ENCODE measurements at places on chromosomes 2 and 18.

DNA sequence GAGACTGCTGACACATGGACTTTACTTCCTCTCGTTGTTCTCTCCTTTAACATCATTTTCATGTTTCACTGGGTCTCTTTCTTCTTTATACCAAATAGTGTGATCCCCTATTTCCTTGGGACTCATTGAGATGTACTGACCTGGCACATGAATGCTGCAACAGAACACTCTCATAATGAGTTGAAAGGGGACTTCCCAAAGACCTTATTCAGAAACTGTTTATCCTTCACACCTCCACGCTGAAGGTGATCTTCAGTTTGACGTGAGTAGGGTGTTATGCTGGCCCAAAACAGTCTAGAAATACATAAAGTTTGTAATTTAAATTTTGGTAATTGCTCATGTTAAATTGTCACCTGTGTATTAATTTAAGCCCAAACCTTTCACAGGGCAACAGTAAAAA is 1096.8 kb upstream of the GYPC start:
- no peak for DNase-seq

DNA sequence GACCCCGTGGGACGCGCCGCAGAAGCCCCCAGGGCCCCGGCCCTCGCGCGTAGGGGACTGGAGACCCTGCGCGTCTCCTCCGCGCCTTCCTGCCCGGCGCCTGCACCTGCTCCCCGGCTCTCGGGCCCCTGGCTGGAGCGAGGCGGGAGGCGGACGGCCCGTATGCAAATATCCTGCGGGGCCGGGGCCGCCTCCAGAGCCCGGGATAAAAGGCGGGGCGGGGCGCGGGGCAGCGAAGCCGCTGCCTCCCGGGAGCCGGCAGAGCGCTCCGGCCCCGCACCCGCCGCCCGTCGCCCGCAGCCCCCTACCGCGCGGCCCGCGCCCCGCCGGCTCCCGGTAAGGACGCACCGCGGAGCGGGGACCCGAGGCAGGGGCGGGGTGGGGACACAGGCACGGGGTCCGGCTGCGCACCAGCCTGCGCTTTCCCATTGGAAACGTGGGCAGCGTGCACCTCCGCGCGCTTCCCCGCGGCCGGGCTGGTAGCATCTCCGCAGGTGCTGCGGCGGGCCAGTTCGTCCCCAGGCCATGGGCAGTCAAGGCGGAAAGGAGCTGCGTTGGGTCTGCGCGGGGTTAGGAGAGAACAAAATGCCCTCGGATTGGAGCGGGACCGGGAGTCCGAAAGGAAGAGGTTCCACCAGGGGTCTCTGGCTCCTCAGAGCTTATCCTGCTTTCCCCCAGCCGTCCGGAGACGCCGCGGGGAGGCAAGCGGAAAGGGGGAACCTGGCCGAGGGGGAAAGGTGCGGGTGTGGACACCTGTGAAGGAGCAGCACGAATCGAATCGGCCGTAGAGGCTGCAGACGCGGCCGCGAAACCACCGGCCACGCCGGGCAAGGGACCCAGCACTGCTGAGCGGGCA is at the start of gene ATP6V1C2:
ATP6V1C2 (plus strand) TSS at position 235 of the 856 bp plus-strand sequence. CDS start 1,220 bp downstream, outside the sequence.
- no peak for DNase-seq

GRCh38 chr18:58862851-58863538 is 1.7 kb upstream of the ZNF532 start:
- peak; percentile 8 for DNase-seq

DNA sequence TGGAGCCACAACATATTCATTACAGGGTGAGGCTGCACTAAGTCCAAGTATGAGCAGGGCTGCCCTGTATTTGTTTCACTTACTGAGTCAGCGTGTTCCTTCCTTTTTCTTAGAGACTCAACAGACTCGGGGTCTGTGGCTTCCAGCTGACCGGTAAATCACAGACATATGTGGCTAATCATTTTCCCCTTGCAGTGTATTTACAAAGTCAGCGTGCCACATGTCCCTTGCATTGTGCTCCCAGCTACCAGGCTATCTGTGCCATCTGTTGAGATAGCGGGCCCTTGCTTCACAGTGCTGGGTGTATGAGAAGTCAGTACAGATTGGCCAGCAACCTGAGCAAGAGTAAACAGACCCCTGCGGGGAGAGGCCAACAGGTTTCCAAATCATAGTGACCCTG is 254.3 kb downstream of the LRRTM1 start:
- no peak for DNase-seq

DNA sequence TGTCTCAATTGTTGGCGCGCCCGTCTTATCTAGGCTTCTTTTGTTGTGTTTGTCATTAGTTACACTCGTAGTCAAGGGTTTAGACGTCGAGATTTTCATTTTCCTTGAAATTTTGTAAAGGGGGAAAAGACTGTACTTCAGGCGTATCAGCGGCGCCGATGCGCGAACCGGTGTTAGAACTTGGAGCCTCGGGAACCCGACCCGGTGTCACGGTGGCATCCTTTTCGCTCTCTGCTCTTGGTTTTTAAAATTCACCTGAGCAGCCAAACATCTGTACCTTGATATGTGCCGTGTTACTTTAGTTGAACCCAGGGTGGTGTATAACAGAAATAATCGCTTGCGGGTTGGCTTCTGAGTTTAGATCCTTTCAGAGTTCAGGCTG is 643 bp downstream of the RMC1 start:
- DNase-seq, result no peak

DNA sequence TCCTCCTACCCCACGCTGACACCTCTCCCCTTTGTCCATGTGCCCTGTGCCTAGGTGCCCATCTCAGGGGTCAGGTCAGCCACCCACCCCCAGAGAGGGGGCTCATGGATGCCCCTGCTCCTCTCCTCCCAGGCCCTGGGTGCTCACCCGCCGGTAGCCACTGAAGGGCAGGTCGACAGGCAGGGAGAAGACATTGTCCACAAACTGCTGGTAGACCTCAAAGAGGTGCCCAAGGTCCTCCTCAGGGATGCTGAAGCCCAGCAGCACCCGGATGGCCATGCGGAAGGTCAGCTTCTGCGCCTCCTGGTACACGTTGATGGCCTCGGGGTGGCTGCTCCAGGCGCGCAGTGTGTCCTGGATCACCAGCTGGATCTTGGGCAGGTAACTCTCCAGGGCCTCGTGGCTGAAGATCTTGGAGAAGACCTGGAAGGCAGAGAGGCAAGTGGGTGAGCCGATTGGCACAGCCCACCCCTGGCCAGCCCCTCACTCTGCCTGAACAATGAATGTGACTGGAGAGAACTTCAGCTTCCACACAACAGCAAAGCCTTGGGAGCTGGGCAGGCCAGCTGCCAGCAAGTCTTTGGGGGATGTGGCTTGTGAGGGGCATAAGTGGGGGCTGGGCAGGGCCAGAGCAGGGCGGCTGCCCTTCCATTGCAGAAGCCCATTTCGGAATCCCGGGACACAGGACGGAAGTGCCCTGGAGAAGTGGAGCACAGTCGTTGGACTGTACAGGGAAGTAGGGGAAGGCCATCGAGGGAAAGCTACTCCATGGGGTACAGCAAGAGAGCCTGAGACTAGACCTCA is 12.5 kb downstream of the CYP26B1 start:
- no peak for DNase-seq

GRCh38 chr2:7203056-7203467 is 285.9 kb downstream of the RNF144A start:
- DNase-seq, result peak; percentile 46

DNA sequence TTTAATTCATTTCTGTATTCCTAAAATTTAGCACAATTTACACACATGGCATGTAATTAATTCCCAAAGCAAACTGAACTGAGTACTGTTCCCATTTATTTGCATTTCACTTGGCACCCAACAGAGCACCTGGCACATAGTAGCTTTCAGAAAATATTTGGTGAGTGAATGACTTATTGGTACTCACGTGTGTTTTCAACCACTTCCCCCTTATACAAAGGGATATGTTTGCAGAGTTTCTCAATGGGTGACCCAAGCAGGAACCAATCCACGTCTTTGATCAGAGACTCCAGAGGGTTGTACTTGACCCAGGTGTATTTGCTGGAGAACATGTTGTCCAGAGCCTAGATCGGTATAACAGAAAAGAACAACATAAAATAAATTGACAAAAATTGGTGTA is 6.6 kb downstream of the GKN2 start:
- DNase-seq, result no peak

GRCh38 chr2:120558847-120559246 is 176.8 kb upstream of the GLI2 start:
- no peak for DNase-seq

GRCh38 chr18:63241317-63241712 is 78.3 kb downstream of the BCL2 start:
- DNase-seq, result no peak

- no peak for DNase-seq
These were observed 107.1 kb downstream of the NFATC1 start for GRCh38 chr18:79502782-79503181.

- DNase-seq, result no peak
These were observed 13.0 kb downstream of the L3MBTL4 start for GRCh38 chr18:6401687-6402086.

GRCh38 chr2:183038341-183039300 is at the start of gene NCKAP1:
TSS of gene NCKAP1 (minus strand) at chr2:183038457. CDS start at chr2:183038099, 358 bp downstream.
- peak; percentile 79 for DNase-seq

GRCh38 chr2:207692206-207693065 is 19.0 kb upstream of the CCNYL1 start:
- DNase-seq, result peak; percentile 51

GRCh38 chr2:166257859-166258258 is 117.9 kb downstream of the SCN9A start:
- no peak for DNase-seq

DNA sequence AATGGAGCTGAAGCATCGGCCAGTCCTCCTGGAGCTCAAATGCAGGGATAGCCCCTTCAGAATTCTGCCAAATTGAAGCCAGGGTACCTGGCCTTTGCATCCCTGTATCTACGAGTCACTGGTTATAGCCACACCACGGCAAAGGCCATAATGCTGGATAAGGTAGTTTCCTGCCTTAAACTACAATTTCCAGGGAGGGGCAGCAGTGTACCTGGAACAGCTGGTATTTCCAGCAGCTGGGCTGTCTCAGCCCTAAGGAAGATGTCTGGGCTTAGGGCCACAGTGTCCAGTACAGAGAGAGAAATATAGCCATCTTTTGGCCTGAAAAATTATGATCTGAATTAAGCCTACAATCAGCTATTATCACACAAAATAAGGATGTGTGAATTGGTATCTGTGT is 180.3 kb downstream of the GCA start:
- no peak for DNase-seq

- DNase-seq, result no peak
These were observed 274.9 kb upstream of the TCF4 start for GRCh38 chr18:55862693-55863390.

DNA sequence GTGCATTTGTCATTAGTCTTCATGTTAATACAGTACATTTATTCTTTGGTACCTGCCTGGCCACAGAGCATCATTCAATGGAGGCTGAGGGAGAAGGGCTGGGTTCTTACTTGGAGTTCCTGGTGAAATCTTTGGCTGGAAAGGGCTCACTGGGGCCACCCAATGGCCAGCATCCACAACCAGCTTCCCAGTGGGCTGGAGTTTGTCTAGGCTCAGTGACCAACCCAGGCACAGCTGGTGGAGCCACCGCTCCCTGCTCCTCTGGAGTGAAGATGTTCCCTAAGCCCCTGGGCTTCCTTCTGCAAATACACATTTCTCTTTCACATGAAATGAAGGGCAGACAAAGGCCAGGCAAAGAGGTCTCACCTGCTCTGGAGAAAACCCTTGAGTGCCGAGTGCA is 34.4 kb downstream of the EHD3 start:
- DNase-seq, result no peak

- no peak for DNase-seq
These were observed 6.0 kb upstream of the STK39 start for GRCh38 chr2:168253379-168253778.

- no peak for DNase-seq
These were observed 114.2 kb upstream of the ID2 start for GRCh38 chr2:8567469-8568260.

- peak; percentile 8 for DNase-seq
These were observed 73.5 kb upstream of the SERTAD2 start for GRCh38 chr2:64727013-64727767.

DNA sequence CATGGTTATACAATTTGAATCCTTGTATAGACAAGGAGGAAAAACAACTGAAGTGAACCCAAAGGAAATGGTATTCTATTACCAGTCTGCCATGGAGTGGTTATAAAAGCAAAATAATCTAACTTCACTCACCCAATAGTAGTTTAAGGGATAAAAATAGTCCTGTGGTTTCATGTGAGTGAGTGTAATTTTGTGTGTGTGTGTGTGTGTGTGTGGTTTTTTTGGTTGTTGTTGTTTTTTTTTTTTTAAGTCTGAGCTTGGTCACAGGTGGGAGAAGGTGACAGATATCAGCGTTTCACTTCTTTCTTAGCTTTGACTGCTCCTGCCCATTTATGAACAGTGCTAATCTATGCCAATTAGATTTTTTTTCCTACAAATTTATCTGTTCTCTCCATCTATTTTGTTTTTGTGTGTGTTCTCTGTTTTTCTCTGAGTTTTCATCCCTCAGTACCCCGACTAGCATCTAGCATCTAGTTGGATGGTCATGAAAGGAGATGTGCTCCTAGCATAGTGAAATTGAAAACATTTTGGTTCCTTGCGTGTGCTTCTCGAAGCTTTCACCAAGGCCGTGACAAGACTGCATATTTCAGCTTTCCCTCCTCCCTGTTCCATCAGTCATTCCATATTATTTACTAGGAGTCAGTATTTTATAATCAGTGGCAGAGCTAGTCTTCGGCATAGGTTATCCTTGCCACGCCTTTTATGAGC is 200.1 kb upstream of the DTNA start:
- DNase-seq, result no peak

- no peak for DNase-seq
These were observed 132.3 kb upstream of the TNP1 start for GRCh38 chr2:216992056-216992675.

DNA sequence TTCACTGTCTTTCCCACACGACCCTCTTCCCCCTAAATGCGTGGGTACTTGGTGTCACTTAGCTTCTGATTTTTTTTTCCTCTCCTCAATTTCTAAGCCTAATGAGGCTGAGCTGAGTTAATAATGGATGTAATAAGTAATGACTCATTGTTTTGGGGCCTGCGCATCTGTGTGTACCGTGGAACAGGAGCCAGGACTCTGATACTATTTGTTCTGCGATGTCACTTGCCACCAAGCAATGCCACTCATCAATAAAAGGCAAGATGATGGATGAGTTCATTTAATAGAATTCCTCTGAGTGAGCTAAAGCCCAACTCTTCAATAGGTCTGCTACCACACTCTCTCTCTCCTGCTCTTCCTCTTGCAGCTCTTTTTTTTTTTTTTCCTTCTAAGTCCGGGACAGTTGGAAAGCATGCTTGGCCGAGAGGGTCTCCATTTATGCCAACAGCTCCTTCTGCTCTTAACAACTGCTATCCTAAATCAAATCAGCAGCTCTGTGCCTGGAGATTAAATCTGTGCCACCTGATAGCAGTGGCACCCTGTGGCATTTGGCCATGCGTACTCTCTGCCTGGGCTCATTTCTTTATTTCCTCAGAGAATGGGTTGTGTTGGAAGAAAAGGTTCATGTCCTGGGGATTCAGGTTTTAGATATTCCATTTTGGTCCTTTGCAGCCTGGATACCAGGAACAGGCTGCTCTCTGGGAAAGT is 1284.2 kb upstream of the PIK3C3 start:
- DNase-seq, result no peak

- DNase-seq, result no peak
These were observed 54.3 kb upstream of the SLC39A10 start for GRCh38 chr2:195602687-195603086.

Data from CD4-positive, alpha-beta T cell treated with Interleukin-6 at 100 ng/mL for 8 hours (primary cell).